Nasal cavity respiratory epithelium epithelial cell of viscerocranial mucosa (primary cell): ENCODE measurements at places on chromosomes 2 and 18. TPM values are rescaled to one million over a fixed set of nuclear protein-coding genes. Genes with fewer than 3 reads are reported as not detected.

The ANKRD29 gene
- 8.9 and 23.4 TPM in 2 replicates for total RNA-seq

The POTEE gene
- total RNA-seq: under 0.01 TPM in 1 of 2 replicates, not detected in the other

The GAREM2 gene
- 0.34 and 0.50 TPM in 2 replicates for total RNA-seq

The KCNG2 gene
- not detected in 2 replicates for total RNA-seq

The BMP10 gene
- total RNA-seq: not detected in 2 replicates

The CRYGD gene
- not detected in 2 replicates for total RNA-seq

The ZNF804A gene
- total RNA-seq: not detected in 2 replicates

The SCYGR3 gene
- total RNA-seq: not detected in 2 replicates

The TMEM200C gene
- total RNA-seq: under 0.01 TPM in 1 of 2 replicates, not detected in the other

The CTAGE1 gene
- under 0.01 TPM in 1 of 2 replicates, not detected in the other for total RNA-seq

The SCG2 gene
- total RNA-seq: under 0.01 and 0.28 TPM in 2 replicates

The GCG gene
- not detected in 2 replicates for total RNA-seq

The GLI2 gene
- 0.07 TPM in 1 of 2 replicates, not detected in the other for total RNA-seq

The RAB6C gene
- under 0.01 TPM in 2 replicates for total RNA-seq

The CFAP53 gene
- 0.68 and 1.1 TPM in 2 replicates for total RNA-seq

The SH3RF3 gene
- total RNA-seq: under 0.01 and 0.57 TPM in 2 replicates

The DYSF gene
- total RNA-seq: 0.68 and 16.2 TPM in 2 replicates

The ACKR3 gene
- total RNA-seq: 3.8 and 37.9 TPM in 2 replicates

The ILKAP gene
- 23.6 and 30.5 TPM in 2 replicates for total RNA-seq
